Activated CD4-positive, alpha-beta memory T cell treated with anti-CD3 and anti-CD28 coated beads, Interleukin-2, amount 10 ng/mL, durations not matched to agents 7 days and 5 days (primary cell): ENCODE measurements at places on chromosomes 13 and 19. TPM values are rescaled to one million over a fixed set of nuclear protein-coding genes. Genes with fewer than 3 reads are reported as not detected.

DNA sequence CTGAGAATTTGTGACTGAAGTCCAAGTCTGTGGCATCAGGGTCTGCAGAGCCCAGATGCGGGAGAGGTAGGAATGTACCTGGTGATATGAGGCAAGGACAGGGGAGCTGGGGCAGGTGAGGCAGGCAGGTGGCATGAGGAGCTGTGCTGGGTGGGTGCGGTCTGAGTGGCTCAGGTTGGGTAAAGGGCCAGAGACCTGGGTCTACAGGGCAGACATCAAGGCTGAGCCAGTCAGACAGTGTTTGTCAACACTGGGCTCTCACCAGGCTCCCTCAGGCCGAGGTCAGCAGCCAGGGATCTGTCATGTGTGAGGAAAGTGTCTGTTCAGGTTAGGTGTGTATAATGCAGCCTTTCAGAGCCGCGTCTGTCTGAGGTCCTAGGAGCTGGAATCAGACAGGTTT lies 18.6 kb downstream of the GPI start:
- no peak for DNase-seq

DNA sequence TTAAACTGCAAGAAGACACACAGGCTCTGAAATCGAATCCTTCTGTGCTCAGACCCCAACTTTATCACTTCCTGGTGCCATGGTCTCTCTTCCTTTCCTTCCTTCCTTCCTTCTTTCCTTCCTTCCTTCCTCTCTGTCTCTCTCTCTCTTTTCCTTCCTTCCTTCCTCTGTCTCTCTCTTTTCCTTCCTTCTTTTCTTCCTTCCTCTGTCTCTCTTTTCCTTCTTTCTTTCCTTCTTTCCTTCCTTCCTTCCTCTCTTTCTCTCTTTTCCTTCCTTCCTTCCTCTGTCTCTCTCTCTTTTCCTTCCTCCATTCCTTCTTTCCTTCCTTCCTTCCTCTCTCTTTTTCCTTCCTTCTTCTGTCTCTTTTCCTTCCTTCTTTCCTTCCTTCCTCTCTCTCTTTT lies 127.2 kb upstream of the CACNA1A start:
- DNase-seq, result no peak

- DNase-seq, result no peak
Observed at GRCh38 chr19:29871143-29871542, 59.4 kb downstream of the CCNE1 start.

DNA sequence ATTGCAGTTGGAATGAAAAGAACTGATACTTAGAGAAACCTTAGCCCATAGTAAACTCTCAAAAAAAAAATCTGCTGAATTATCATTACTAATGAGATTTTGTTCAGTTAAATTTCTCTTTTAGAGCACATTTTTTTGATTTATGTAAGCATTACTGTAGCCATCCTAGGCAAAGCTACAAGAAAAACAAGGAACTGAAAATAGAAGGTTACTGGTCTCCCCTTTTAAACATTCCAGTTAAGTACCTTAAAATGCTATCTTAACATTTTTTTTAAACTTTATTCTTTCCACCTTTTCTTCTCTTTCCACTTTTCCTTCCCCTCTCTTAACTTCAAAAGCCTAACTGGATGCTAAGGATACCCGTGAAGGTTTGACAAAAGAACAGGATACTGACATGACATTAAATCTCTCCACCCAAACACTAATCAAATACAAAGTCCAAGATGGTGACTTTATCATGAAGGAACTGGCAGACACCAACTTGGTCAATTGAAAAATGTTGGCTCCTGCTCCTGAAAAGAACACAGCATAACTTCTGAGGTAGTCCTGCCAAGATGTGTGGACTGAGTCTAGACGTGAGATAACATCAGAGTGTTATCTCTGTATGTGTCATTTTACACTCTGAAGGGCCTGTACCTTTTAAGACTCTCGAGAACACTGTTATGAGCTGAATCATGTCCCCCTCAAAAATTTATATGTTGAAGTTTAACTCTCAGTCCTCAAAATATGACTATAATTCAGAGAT lies 29.5 kb upstream of the SACS start:
- DNase-seq, result no peak

DNA sequence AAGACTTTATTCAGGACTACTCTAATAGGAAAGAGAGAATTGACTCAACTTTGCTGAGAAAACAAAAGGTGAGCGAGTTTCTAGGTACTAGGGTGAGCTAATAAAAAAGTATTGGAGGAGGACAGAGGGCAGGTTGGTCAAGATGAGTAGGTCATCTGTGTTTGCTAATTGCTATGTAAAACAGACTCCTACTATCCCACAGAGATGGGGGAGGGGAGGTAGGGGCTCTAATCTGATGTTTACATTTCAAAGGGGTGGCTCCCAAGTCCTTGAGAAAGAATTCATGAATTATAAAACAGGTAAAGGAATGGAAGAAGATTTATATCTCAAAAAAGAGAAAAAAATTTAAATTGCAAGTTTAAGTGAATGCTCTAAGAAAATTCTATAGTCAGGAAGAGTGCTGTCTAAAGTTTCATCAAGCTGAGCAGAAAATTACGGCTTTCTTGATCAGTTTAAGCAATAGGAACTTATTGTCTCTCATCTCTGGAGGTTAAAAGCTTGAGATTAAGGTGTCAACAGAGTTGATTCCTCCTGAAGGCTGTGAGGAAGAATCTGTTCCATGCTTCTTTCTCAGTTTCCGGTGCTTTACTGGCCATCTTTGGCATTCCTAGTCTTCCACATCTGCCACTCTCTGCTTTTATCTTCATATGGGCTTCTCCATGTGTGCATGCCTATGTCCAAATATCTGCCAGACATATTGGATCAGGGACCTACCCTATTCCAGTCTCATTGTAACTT lies 790.3 kb downstream of the SLITRK5 start:
- no peak for DNase-seq

DNA sequence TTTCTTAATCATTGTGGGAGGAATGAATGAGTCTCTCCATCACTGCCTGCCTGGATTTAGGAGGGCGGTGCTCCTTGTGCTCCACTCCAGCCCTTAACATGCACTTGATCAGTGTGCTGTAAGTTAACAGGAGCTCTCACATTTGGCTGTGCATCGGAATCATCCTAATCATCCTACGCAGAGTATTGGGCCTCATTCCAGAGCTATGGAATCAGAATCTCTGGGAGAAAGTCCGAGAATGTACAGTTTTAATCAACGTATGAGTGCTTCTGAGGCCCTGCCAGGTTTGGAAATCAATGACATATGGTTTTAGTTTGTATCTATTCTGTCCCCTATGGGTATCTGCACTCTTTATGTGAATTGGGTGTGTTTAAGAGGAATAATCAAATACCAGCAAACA lies 34.9 kb upstream of the DCLK1 start:
- DNase-seq, result no peak

- DNase-seq, result no peak
Observed at GRCh38 chr13:29411481-29411880, 184.0 kb downstream of the SLC7A1 start.

DNA sequence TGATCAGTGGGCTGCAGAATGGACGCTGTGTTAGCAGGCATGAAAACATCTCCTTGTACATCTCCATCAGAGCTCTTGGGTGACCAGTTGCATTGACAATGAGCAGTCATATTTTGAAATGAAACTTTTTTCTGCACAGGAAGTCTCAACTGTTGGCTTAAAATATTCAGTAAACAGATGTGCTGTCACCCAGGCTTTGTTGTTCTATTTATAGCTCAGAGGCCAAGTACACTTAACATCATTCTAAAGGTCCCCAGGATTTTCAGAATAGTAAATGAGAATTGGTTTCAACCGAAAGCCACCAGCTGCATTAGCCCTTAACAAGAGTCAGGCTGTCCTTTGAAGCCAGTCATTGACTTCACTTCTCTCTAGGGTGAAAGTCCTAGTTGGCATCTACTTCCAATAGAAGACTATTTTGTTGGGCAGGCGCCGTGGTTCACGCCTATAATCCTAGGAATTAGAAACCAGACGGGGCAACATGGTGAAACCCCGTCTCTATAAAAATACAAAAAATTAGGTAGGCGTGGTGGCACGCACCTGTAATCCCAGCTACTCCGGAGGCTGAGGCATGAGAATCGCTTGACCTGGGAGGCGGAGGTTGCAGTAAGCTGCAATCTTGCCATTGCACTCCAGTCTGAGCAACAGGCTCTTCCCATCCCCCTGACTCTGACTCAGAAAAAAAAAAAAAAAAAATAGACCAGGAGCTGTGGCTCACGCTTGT lies 7.9 kb upstream of the PDE4A start:
- DNase-seq, result peak; percentile 51

Gene KLF1
- total RNA-seq, result 0.20 TPM

GRCh38 chr13:59340581-59340980 lies 823.1 kb downstream of the DIAPH3 start:
- no peak for DNase-seq

GRCh38 chr19:55473225-55474012 lies 3.0 kb upstream of the ZNF628 start:
- DNase-seq, result no peak

- DNase-seq, result peak; percentile 25
Observed at GRCh38 chr19:42074513-42075363, 1.2 kb upstream of the ZNF574 start.

DNA sequence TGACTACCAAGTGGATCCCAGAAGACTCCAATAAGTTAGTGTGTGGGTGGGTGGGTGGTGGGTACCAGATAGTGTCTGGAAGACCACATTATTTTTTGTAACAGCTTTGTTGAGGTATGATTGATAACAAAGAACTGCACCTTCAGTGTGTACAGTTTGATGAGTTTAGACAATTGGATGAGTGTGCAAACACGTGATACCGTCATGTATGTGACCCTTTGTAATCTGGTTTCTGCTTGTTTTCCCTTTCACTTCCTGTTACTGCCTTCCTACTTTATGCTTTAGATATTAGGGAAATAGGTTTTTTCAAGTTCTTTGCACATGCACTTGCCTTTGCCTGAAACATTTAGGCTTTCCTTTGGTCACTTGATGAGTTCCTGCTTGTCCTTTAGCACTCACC lies 8.5 kb downstream of the RPL21 start:
- no peak for DNase-seq
